EL (cell line): ENCODE measurements at places on chromosomes 13 and 19.

DNA sequence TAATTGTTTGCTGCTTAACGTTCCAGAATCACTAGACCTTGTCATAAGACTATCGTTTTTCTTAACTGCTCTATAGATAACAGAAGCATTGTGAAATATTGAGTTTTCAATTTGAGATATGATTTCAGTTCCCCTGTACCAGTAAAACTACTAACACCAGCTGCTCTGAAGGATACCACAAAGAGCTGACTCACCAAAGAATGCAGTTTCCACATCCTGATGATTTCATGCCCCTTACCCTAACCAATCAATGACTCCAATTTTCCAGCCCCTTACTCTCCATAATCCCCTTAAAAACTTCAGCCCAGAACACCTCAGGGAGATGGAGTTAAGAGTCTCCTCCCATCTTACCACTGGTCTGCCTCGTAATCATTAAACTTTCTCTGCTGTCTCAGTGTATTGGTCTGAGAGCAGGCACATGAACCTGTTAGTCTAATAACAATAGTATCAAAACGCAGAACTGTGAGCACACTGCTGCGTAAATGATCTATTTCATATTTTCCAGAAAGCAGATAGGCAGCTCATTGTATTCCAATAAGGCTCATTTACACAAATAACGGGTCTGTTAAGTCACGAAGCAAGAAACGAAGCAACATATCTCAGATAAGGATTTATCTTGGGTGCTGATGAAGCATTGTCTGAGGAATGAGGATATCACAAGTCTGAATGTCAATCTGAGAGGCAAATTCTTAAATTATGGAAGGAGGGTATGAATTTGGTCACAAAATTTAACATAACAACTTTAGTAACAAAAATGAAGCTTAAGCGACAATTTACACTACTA is 14.1 kb upstream of the CCNA1 start:
- DNase-seq = peak; percentile 61

DNA sequence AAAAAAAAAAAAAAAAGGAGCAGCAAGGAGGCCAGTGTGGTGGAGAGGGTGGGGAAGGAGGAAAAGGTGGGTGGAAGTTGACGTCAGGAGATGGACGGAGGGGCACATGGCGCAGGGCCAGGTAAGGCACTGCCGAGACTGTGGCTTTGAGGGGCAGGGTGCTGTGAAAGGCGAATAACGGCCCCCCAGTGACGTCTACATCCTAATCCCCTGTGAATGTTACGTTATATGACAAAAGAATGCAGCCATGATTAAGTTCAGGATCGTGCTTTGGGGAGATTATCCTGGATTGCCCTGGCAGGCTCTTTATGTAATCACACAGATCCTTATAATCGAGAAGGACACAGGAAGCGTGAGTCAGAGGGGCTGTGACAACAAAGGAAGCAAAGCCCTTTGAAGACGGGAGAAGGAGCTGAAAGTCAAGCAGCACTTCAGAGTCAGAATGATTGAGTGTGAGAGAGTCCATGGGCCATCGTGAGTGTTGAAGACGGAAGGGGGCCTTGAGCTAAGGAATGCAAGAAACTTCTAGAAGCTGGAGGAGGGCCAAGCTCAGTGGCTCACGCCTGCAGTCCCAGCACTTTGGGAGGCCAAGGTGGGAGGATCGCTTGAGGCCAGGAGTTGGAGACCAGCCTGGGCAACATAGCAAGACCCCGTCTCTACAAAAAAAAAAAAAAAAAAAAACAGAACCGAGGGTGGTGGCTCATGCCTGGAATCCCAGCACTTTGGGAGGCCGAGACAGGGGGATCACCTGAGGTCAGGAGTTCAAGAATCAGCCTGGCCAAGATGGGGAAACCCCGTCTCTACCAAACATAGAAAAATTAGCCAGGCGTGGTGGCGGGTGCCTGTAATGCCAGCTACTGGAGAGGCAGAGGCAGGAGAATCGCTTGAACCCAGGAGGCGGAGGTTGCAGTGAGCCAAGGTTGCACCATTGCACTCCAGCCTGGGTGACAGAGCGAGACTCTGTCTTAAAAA is 13.8 kb upstream of the CEACAM16 start:
- peak; percentile 92 for DNase-seq

- DNase-seq = no peak
Measured at GRCh38 chr19:14030997-14031718, 404 bp upstream of the IL27RA start.

DNA sequence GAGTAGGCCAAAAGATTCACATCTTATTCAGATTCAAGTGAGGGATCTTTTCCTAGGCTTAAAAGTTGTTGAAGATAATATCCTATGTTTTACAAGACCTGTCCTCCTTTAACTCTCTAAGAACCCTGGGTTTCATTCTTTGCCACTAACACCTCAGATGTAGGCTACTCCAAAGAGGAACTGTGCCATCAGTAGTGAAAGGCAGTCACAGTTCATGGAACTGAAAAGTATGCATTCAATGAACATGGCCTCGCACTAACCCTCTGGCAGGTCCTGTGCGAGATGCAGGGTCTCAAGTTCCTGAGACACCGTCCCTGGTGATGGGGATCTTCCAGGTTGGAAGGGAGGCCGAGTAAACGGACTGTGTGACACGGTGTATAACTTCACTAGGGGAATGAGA is 4.3 kb downstream of the LGALS14 start:
- no peak for DNase-seq

DNA sequence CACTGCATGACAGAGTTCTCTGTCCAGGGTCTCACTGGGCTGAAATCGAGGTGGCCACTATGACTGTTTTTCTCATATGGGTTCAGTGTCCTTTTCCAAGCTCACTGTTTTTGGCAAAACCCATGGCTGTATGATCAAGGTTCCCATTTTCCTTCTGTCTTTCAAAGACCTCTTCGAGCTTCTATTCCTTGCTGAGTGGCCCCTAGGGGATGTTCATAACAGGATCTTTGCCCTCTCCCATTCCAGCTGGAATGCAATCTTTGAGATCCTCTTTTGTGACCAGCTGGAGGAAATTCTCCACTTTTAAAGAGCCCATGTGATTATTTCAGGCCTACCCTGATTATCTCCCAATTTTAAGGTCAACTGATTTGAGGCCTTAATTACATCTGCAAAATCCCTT is 572.5 kb upstream of the SLC10A2 start:
- no peak for DNase-seq

GRCh38 chr19:50264483-50265186 is 61.2 kb downstream of the MYH14 start:
- DNase-seq = no peak

DNA sequence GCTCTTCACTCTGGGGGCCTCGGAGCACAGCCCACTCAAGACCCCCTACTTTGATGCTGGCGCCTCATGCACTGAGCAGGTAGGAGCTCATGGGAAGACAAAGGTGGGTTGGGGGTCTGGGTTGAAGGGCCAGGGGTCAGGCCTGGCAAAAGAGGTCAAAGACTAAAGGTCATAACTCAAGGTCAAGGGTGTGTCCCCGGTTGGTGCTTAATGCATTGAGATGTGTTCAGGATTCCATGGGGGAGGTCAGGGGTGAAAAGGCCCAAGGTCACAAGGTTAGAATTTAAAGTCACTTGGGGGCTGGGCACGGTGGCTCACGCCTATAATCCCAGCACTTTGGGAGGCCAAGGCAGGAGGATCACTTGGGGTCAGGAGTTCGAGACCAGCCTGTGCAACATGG is 4.9 kb upstream of the TOMM40 start:
- no peak for DNase-seq

- DNase-seq = no peak
Measured at GRCh38 chr13:101576977-101577376, 124.5 kb downstream of the ITGBL1 start.

DNA sequence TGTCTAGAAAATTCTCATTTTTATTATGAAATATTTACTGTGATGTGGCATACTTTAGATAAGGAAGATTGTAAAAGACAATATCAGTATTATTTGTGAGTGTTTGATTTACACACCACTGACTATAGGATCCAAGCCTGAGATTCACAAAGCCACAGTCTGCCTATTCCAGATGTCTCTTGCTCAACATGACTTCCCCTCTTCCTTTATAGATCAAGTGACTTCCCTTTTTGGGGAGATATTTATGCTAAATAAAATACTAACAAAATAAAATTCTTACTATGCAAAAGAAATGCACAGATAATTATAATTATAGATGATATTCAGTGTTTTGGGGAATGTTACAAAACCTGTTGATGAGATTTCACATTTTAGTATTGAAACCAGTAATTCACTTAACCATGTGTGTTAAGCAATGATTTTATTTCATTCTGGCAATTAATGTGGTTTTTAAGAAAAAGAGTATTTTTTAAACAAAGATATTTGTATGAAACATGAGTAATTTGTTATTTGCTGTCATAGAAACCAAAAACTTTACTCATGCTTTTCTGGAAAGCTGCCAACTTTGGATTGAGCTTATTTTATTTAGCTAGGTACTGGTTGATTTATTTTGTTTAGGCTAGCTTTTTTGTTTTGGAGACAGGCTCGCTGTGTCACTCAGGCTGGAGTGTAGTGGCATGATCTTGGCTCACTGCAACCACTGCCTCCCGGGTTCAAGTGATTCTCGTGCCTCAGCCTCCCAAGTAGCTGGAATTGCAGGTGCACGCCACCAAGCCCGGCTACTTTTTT is 13.7 kb upstream of the GPR183 start:
- DNase-seq = peak; percentile 78
